CD4-positive, alpha-beta T cell treated with Interleukin-17A for 1 hour (primary cell): ENCODE measurements at places on chromosomes 5 and 9.

GRCh38 chr9:89929673-89930480 is 325.1 kb downstream of the GADD45G start:
- no peak for DNase-seq

GRCh38 chr5:4780633-4781032 is 359.5 kb upstream of the ADAMTS16 start:
- no peak for DNase-seq

DNA sequence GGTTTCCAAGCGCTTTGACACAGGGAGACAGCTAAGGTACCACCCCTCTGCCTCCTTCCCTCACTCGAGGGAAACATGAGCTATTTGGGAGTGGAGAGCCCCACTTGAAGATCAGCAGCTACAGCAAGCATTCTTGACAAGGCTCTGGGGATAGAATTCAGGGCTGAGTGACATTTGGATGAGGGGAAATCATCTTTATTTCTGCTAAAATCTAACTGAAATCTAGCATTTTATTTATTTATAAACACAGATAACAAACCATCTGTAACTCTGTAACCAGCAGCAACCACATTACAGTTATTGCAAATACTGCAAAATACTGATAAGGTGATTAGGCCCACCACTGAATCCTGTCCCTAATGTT is 22.4 kb downstream of the RNF130 start:
- DNase-seq: no peak

- DNase-seq: no peak
These were observed 24.5 kb upstream of the GPR150 start for GRCh38 chr5:95595289-95595931.

DNA sequence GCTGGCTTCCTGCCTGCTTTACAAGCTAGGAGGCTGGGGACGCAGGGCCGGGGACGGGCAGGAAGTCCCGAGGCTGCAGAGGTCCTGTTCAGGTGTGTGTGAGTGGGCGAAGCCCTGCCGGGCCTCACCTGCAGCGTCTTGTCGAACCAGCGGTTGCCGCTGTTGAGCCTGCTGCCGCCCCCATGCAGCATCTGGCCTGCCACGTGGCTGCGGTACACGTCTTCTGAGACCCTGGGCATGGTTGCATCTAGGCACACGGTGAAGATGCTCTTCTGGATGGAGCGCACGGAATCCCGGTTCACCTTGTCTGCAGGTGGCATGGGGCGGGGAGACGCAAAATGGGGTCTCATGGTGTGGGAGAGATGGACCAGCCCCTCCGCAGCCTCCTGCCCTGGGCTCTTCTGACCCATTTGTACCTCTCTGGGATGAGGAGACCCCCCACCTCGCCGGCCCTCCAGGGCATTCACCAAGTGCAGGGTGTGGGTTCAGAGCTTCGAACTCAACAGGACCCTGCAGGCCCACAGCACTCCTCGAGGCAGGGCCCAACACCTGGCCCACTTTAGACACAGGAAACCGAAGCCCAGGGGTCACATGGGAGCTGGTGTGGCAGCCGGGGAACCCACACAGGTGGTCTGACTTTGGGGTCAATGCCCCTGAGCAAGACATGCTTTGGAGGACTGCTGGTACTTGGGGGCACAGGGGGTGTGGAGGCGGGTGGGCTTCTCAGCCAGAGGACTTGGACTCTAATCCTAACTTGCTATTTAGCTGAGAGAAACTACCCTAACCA is 10.0 kb downstream of the CRAT start:
- DNase-seq: no peak

GRCh38 chr5:147303976-147304375 is 69.2 kb downstream of the STK32A start:
- no peak for DNase-seq

DNA sequence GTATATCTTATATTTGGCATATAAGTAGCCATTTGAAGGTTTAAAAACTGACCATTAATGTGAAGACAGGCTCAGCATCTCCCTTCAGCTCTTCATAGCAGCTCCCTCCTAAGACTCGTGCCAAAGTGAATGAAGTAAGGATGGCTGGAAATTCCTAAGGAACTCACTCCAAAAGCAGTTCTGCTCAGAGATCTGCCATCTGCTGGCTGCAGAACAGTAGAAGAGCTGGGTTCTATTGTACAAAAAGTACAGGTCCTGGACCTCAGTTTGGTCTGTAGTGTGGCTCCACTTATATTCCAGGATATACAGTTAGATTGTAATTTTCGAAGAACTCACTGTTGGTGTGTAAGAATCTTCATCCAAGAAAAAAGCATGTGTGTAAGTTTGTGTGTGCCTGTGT is 104.9 kb upstream of the RUSC2 start:
- DNase-seq: no peak

DNA sequence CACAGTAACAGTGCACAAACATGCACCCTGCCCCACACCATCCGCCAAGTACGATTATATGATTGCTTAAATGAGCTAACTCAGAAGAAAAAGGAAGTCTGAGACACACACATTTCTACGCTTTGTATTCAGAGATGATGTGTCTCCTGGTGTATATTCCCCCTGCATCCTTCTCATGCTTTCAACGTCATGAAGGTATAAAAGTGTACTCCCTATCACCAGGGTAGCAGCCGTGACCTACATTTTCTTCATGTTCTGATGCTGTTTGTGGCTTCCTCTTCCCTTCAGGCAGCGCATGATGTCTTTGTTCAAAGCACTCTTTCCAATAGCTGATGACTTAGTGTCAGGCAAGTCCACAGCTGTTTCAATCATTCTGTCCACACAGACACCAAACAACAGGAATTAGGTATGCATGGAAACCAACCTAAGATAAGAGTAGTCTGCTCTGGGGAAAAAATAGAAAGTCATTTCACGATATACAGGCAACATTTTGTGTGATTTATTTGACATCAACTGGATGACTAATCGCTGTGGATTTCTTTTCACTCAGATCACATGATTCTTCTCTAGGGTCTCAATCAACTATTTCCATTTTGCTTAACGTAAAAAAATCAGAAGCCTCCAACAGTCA is 269.4 kb upstream of the PTGER4 start:
- peak; percentile 96 for DNase-seq

DNA sequence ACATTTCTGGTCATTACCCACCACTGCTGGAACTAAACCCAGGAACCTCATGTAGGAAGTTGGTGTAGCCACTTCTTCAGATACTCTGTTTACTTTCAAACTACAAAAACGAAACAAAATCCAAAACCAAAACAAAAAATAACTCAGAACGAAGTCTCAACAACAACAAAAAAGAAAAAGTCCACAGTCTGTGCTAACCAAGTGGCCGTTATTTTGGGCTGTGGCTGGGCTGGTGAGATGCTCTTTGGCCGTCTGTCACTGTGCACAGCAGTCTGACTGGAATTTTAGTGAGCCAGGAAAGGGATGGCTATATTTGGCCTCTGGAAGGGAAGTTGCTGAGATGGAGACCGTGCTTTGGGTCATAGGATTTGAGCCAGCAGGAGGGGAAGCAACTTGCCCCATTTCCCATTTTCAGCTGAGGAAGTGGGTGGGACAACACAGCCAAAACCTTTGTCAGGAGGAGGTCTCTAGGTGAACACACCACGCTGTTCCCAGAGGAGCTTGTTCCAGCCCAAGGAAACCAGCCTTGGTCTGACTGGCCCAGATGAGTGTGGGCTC is 334.1 kb downstream of the ZSWIM6 start:
- DNase-seq: no peak

DNA sequence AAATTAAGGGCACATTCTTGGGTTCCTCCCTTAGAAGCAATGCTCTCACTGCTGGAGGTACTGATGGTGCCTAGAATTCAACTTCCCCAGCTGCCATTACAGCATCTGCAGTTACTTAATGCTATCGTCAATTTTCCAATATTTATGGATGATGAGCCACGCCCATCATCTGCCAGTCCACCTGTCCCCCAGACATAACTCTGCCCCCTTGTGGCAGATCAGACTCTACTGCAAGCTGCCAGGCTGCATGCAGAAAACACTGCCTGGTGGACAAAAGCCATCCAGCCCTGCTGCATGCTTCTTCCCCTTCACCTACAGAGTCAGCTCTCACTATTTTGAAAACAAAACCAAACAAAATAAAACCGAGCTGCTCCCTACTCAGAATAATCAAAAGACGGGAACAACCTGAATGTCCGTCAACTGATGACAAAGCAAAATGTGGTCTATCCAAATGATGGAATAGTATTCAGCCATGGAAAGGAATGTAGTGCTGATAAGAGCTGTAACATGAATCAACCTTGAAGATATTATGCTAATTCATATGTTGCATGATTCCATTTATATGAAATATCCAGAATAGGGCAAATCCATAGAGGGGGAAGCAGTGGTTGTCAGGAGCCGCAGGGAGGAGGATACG is 66.4 kb downstream of the RETREG1 start:
- peak; percentile 19 for DNase-seq

GRCh38 chr9:133889584-133890301 is 102.4 kb downstream of the VAV2 start:
- DNase-seq: no peak

DNA sequence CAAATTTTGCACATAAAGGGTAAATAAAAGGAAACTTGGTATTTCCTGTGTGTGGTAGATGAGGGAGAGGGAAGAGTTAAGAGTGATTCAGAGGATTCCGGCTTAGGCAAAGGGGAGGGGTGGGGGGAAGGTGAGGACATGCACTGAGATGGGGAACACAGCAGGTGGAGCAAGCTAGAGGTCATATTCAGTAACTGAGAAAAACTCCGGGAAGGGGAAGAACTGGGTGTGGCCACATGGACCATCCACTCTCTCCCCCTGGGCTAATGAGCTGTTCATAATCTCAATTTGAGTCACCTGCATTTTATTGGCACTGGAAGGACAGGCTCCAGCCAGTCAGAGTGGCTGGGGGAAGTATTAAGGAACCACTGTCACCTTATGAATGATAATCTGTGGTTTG is 45.1 kb upstream of the UGCG start:
- DNase-seq: no peak
